ENCODE measurements at places on chromosomes 5 and 9. TPM values are rescaled to one million over a fixed set of nuclear protein-coding genes. Genes with fewer than 3 reads are reported as not detected.

The TTC23L gene
- 1.3 TPM for polyA plus RNA-seq

The PDCD1LG2 gene
- 0.31 TPM for polyA plus RNA-seq

The EEIG1 gene
- 78.8 TPM for polyA plus RNA-seq

The INSL4 gene
- polyA plus RNA-seq: not detected

The LRRC14B gene
- polyA plus RNA-seq: 0.68 TPM

The BARX1 gene
- polyA plus RNA-seq: 47.4 TPM

The NRG2 gene
- 1.6 TPM for polyA plus RNA-seq

The SPATA9 gene
- polyA plus RNA-seq: 0.34 TPM

The ECM2 gene
- 1.3 TPM for polyA plus RNA-seq

The SOX30 gene
- polyA plus RNA-seq: not detected

The RFX3 gene
- 8.2 TPM for polyA plus RNA-seq

The CDC42SE2 gene
- 19.7 TPM for polyA plus RNA-seq

The PAEP gene
- polyA plus RNA-seq: not detected

The NUTM2F gene
- polyA plus RNA-seq: not detected

The ADAMTS2 gene
- polyA plus RNA-seq: 2.2 TPM

The VCAN gene
- 7.3 TPM for polyA plus RNA-seq

The ARAP3 gene
- polyA plus RNA-seq: 3.5 TPM

The GPR151 gene
- polyA plus RNA-seq: not detected

The GTF3C4 gene
- 24.0 TPM for polyA plus RNA-seq

The OGN gene
- polyA plus RNA-seq: 2.1 TPM

The OTP gene
- polyA plus RNA-seq: 9.6 TPM

The CATSPER3 gene
- polyA plus RNA-seq: 0.41 TPM

The FBXO10 gene
- 12.3 TPM for polyA plus RNA-seq

The SIT1 gene
- 2.0 TPM for polyA plus RNA-seq

The ZBED3 gene
- 13.8 TPM for polyA plus RNA-seq

The CTXN3 gene
- polyA plus RNA-seq: 3.0 TPM

The MLANA gene
- polyA plus RNA-seq: not detected

The INSYN2B gene
- 1.0 TPM for polyA plus RNA-seq

The KCNIP1 gene
- 14.4 TPM for polyA plus RNA-seq

The SLC23A1 gene
- polyA plus RNA-seq: not detected

The TAF11L5 gene
- polyA plus RNA-seq: not detected

The PPP2R2B gene
- 36.2 TPM for polyA plus RNA-seq

The TXN gene
- 235 TPM for polyA plus RNA-seq

The NINJ1 gene
- 47.3 TPM for polyA plus RNA-seq

The STRBP gene
- polyA plus RNA-seq: 56.7 TPM

The PHPT1 gene
- polyA plus RNA-seq: 259 TPM

The CCL27 gene
- 1.4 TPM for polyA plus RNA-seq

The GNA14 gene
- 1.7 TPM for polyA plus RNA-seq

The GRPEL2 gene
- 4.3 TPM for polyA plus RNA-seq

The ANKRD18B gene
- 0.53 TPM for polyA plus RNA-seq

The FOXI1 gene
- 1.3 TPM for polyA plus RNA-seq

The BAAT gene
- polyA plus RNA-seq: 0.19 TPM

The OR1B1 gene
- not detected for polyA plus RNA-seq

The PIP5K1B gene
- 2.5 TPM for polyA plus RNA-seq

The BTNL8 gene
- 0.42 TPM for polyA plus RNA-seq

The IFNA21 gene
- polyA plus RNA-seq: not detected

The MRPL36 gene
- 59.0 TPM for polyA plus RNA-seq

The SCGB3A1 gene
- 0.83 TPM for polyA plus RNA-seq

The PHYHD1 gene
- 14.9 TPM for polyA plus RNA-seq

The RNF183 gene
- polyA plus RNA-seq: 6.0 TPM

Data from brain (organoid and tissue), 16 donors.